ENCODE measurements at places on chromosomes 1 and 21. TPM values are rescaled to one million over a fixed set of nuclear protein-coding genes. Genes with fewer than 3 reads are reported as not detected.

DNA sequence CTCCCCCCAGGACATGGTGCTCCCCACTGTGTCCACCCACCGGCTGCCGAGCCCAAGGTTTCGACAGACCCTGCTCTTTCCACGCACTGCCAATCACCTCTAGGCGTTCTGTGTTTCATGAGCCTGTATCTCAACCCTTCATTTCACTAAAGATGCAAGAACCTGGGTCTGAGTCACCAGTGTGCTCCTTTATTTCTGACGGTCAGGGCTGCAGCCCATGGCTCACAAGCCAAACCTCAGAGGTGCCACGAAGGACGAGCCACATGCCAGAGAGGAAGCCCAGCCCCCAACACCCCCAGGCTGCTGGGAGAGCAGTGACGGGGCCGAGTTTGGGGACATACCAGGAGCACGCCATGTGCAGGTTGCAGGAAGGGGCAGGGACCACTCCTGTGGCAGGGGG is 79.2 kb upstream of the ARHGEF16 start:
- no peaks in the 10 kb centered on the region for H3K36me3 ChIP-seq
- no peaks in the 10 kb centered on the region for H3K27me3 ChIP-seq
- H3K4me3 ChIP-seq: no peak overlapping the region
- DNase-seq: no peak

GRCh38 chr21:42587036-42587435 is 66.4 kb upstream of the PDE9A start:
- no peaks in the 10 kb centered on the region for H3K36me3 ChIP-seq
- H3K4me3 ChIP-seq: no peak overlapping the region
- no peaks in the 10 kb centered on the region for H3K27me3 ChIP-seq
- no peak overlapping the region for H3K27ac ChIP-seq

The NBPF3 gene
- total RNA-seq: 24.8 TPM

GRCh38 chr1:221711656-221712055 is 30.2 kb downstream of the DUSP10 start:
- DNase-seq: no peak
- H3K4me3 ChIP-seq: no peak overlapping the region
- no peaks in the 10 kb centered on the region for H3K4me1 ChIP-seq
- H3K27me3 ChIP-seq: no peaks in the 10 kb centered on the region
- no peak overlapping the region for H3K27ac ChIP-seq

The B3GALT2 gene
- 2.5 TPM for total RNA-seq

DNA sequence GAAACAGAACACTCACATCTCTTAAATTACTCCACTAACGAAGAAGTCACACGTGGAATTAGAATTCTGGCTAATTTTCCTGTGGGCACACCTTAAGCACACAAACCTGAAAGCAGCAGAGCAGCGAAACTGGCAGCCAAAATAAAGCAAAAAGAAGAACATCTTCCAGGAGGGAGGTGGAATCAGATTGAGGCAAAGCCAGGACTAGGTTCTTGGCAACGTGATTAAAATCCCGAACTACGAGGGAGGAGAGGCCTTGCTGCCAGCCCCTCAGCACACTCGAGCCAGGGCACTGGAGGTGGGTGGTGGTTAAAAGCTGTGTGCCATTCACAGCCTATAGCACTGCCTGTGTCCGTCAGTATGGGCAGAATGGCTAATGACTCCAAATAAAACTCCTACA is 58.0 kb downstream of the HIVEP3 start:
- no peaks in the 10 kb centered on the region for H3K36me3 ChIP-seq
- H3K4me1 ChIP-seq: no peaks in the 10 kb centered on the region

DNA sequence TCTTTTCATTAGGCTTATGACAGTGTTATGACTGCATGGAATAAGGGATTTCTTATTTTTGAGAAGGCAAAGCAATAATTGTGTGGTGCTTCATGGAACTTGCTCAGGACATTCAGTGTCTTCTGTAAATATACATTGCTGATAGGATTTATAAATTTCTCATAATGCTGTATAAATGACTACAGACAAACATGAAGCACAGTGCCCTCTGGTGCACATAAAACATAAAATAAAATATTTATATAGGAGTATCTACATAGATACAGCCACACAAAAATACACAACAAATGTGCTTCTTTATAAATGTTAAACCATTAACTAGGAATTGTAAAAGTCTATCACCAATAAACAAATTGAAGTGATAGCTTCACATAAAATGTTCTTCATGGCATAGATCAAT is 24.1 kb downstream of the BRINP3 start:
- no peaks in the 10 kb centered on the region for H3K4me1 ChIP-seq
- H3K27me3 ChIP-seq: no peaks in the 10 kb centered on the region
- no peak overlapping the region for H3K27ac ChIP-seq
- H3K4me3 ChIP-seq: no peak overlapping the region

GRCh38 chr21:41610042-41610839 is 102.3 kb upstream of the TMPRSS2 start:
- peak; percentile 80 for DNase-seq
- H3K27me3 ChIP-seq: no peaks in the 10 kb centered on the region
- no peak overlapping the region for H3K4me3 ChIP-seq

The LRRIQ3 gene
- not detected for total RNA-seq

DNA sequence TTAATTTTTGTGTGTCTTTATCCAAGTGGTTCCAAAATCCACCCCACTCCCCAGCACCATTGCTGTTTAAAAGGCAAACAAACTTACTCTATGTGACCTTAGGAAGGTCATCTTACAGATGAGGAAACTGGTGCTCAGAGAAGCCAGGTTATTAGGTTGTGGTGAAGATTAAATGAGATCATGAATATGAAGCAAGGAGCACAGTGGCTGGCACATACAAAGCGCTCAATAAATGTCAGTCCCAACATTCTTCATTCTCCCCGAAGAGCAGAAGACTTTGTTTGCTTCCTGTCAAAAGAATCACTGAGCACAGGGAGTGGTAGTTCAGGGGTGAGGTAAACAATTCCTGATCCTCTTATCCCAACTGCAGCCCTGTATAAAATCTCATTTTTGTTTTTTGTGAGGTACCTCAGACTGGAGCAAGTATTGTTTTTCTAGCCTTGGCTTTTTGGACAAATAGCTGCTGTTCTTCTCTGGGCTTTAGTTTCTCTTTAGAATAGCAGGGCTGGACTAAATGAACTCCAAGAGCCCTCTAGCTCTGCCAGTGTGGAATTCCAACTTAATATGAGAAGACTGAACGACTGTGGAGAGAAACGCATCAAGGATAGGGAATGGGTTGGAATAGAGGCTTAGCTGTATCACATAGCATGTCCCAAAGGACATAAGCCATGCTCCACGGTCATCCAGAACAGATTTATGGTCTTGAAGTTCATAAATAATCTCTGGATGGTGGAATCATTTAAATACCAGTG is 455.3 kb upstream of the USP24 start:
- H3K36me3 ChIP-seq: no peaks in the 10 kb centered on the region
- H3K4me1 ChIP-seq: no peaks in the 10 kb centered on the region
- no peak for DNase-seq
- no peaks in the 10 kb centered on the region for H3K27me3 ChIP-seq

- no peak overlapping the region for H3K4me3 ChIP-seq
- H3K27me3 ChIP-seq: no peaks in the 10 kb centered on the region
- H3K4me1 ChIP-seq: no peaks in the 10 kb centered on the region
- no peaks in the 10 kb centered on the region for H3K36me3 ChIP-seq
- H3K27ac ChIP-seq: no peak overlapping the region
These were observed 71.0 kb downstream of the NFASC start for GRCh38 chr1:204941421-204942338.

The DNAJC28 gene
- total RNA-seq: 1.9 TPM

The IFNLR1 gene
- total RNA-seq: 35.0 TPM

GRCh38 chr1:59520827-59521418 is 224.0 kb downstream of the FGGY start:
- H3K27me3 ChIP-seq: no peaks in the 10 kb centered on the region
- no peaks in the 10 kb centered on the region for H3K36me3 ChIP-seq
- H3K4me3 ChIP-seq: no peak overlapping the region
- no peak overlapping the region for H3K27ac ChIP-seq
- H3K4me1 ChIP-seq: peaks cover 5% of the 10 kb centered on the region
- DNase-seq: no peak

- no peak overlapping the region for H3K27ac ChIP-seq
- no peaks in the 10 kb centered on the region for H3K27me3 ChIP-seq
- no peaks in the 10 kb centered on the region for H3K36me3 ChIP-seq
- no peak for DNase-seq
- H3K4me3 ChIP-seq: no peak overlapping the region
- no peaks in the 10 kb centered on the region for H3K4me1 ChIP-seq
These were observed 367.2 kb upstream of the SGIP1 start for GRCh38 chr1:66166753-66167152.

- H3K27ac ChIP-seq: no peak overlapping the region
- no peaks in the 10 kb centered on the region for H3K36me3 ChIP-seq
- DNase-seq: no peak
- no peaks in the 10 kb centered on the region for H3K4me1 ChIP-seq
- H3K27me3 ChIP-seq: no peaks in the 10 kb centered on the region
- H3K4me3 ChIP-seq: no peak overlapping the region
These were observed 55.5 kb downstream of the CASQ2 start for GRCh38 chr1:115712911-115713609.

The NAV1 gene
- 13.9 TPM for total RNA-seq

The ANGPTL7 gene
- not detected for total RNA-seq

The KCNE1 gene
- 0.95 TPM for total RNA-seq

GRCh38 chr1:229815076-229815475 is 189.0 kb downstream of the URB2 start:
- no peak overlapping the region for H3K4me3 ChIP-seq
- H3K4me1 ChIP-seq: no peaks in the 10 kb centered on the region
- no peaks in the 10 kb centered on the region for H3K36me3 ChIP-seq
- DNase-seq: no peak

The CFAP57 gene
- total RNA-seq: not detected

GRCh38 chr1:1929102-1929638 is 10.1 kb upstream of the TMEM52 start:
- no peaks in the 10 kb centered on the region for H3K36me3 ChIP-seq
- H3K4me3 ChIP-seq: no peak overlapping the region
- H3K4me1 ChIP-seq: no peaks in the 10 kb centered on the region
- no peaks in the 10 kb centered on the region for H3K27me3 ChIP-seq
- H3K27ac ChIP-seq: no peak overlapping the region

DNA sequence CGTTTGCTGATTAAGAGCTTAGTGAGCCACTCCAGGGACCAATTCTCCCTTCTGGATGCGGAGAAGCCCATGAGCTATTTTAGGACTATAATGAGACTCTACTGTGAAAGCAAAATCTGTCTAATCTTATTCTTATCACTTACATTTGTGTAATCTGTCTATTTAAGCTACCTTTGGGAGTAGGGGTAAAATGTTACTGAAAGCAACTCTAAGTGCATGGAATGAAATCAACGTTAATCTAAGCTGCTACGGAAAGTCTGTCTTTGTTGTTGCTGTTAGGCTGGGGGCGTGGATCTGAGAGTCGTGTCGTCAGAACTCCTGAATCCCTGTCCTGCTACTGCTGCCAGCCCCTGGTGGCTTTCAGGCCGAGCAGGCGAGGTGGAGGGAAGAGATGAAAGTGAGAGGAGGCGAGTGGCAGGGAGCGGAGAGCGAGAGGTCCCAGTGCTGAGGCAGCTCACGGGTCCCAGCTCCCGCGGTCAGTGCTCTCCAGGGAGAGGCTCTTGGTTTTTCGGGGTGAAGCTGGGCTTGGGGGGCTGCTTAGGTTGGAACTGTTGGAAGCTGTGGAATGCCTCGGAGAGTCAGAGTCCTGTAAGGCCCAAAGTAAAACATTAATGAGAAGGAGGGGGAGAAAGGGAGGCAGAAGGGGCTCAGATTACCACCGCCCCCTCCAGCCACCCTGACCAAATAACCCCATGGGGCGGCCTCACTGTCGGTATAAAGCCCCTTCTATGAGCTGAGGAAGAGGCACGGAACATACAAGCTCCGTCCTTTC is 53.9 kb downstream of the COQ8A start:
- H3K27me3 ChIP-seq: no peaks in the 10 kb centered on the region
- no peak overlapping the region for H3K27ac ChIP-seq
- peaks cover 22% of the 10 kb centered on the region for H3K4me1 ChIP-seq
- no peaks in the 10 kb centered on the region for H3K36me3 ChIP-seq
- H3K4me3 ChIP-seq: no peak overlapping the region
